ENCODE measurements at places on chromosomes 7 and 10. TPM values are rescaled to one million over a fixed set of nuclear protein-coding genes. Genes with fewer than 3 reads are reported as not detected.

GRCh38 chr7:7449055-7449454, 86.6 kb downstream of the COL28A1 start:
- no peak for DNase-seq

GRCh38 chr10:21020545-21020944, 123.4 kb upstream of the NEBL start:
- DNase-seq, result no peak

DNA sequence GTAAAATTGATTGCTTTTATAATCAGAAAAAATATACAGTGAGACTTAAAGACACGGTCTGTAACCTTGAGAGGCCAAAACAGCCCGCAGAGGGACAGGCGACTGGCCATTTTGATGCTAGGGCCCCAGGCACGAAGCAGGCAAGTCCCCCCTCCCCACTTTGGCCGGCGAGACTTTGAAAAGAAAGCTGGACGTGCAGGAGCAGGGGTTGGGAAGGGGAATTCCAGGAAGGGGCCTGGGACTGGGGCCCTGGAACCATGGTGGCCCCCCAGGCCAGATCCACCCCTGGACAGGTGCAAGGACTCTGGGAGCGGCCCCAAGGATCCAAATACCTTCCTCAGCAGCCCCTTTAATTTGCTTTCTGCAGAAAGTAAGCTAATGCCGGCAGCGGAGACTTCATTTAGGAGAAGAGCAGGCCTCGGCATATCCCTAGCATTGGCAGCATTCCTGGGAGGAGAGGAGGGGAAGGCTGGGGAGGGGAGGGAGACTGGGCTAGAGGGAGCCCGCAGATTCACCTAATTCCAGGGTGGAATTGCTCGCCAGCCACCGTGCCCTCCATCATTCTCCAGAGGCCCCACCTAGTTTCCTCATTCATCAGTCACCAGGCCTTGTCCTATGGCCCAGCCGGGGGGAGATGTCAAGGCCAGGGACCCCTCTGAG, 24.9 kb upstream of the TNRC18 start:
- DNase-seq, result no peak

The DLG5 gene
- total RNA-seq, result 9.7 TPM

- DNase-seq, result no peak
Measured at GRCh38 chr7:121282129-121282528, 46.7 kb upstream of the WNT16 start.

The TACR2 gene
- total RNA-seq, result not detected

GRCh38 chr7:102149416-102149815, 137.3 kb upstream of the SH2B2 start:
- no peak for DNase-seq

The KIF20B gene
- total RNA-seq, result 17.6 TPM

DNA sequence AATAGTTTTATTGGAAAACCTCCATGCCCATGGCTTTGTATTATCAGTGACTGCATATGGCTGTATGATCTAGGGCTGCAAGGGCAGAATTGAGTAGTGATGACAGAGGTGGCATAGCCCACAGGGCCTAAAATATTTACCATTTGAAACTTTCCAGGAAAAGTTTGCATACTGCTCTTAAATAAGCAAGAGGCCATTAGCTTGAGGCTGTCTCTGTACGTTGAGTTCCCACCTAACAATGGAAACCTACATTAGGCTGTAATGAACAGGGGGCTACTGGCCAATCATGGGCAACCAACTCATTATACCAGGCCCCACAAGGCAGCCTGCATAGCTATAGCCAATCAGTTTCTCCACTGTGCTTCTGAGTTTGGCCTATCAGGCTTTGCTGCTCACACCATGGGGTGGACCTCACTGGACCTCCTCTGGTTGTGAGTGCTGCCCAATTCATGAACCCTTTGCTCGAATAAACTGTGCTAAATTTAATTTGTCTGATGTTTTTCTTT, 673 bp upstream of the ST8SIA6 start:
- no peak for DNase-seq

DNA sequence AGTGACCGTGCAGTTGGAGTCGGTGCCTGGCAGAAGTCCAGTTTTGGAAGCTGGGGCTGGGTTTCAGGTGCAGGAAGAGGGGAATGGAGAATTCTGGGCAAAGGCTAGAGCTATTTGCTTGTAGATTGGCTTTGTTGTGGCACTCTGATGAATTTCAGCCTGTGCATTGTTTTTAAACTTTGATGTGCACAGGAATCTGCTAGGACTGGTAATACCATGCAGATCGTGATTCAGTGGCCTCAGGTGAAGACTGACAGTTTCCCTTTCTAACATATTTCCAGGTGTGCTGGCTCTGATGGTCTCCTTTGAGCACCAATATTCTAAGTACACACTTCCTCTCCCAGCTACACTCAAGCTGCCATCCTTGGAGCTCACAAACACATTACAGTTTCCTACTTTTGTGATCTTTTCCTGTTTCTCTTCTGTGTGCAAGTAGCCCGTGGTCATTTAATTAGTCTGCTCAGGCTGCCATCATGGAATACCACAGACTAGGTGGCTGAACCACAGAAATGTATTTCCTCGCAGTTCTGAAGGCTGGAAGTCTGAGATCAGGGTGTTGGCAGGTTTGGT, 55.6 kb downstream of the NOC3L start:
- no peak for DNase-seq

GRCh38 chr10:99569961-99570360, 37.2 kb downstream of the NKX2-3 start:
- no peak for DNase-seq

DNA sequence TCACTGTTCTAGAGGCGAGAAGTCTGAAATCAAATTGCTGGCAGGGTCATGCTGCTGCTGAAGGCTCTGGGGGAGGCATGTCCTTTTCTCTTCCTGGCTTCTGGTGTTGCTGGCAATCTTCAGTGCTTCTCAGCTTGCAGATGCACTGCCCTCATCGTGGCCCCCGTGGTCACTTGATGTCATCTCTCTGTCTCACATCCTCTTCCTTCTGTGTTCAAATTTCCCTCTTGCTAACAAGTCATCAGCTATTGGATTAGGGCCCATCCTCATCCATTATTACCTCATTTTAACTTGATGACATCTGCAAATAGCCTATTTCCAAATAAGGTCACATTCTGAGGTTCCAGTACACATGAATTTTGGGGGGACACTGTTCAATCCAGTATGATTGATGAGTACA, 36.6 kb upstream of the SRGN start:
- DNase-seq, result no peak

DNA sequence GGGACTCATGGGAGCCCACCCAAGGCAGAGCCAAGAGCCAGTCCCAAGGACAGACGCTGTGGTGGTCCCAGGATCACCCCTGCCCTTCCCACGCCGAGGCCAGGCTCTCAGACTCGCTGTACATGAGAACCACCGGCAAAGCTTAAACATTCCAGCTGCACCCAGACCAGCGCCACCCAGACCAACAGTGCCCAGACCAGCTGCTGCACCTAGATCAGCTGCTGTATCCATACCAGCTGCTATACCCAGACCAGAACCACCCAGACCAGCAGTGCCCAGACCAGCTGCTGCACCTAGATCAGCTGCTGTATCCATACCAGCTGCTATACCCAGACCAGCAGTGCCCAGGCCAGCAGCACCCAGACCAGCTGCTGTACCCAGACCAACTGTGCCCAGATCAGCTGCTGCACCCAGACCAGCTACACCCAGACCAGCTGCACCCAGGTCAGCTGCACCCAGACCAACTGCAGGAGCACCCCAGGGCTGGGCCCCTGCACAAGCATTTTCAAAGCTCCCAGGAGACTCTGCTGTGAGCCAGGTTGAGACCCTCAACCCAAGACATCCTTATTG, 47.9 kb upstream of the CNPY1 start:
- DNase-seq, result no peak

- peak; percentile 37 for DNase-seq
Measured at GRCh38 chr10:11684717-11685645, 57.2 kb upstream of the ECHDC3 start.

The PLAC9 gene
- not detected for total RNA-seq

DNA sequence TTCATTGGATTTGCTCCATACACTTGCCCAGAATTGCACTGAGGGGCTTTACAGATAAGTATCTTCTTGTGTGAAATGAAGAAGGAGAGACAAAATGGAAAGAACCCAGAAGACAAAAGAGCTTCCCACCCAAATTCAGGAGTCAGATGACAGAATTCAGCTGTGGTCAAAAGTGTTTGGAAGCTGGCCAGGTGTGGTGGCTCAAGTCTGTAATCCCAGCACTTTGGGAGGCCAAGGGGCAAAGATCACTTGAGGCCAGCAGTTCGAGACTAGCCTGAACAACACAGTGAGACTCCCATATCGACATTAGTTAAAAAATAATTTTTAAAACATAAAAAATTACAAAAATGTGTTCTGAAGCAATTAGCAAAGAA, 27.1 kb downstream of the DUSP5 start:
- DNase-seq, result no peak

The DNAH11 gene
- total RNA-seq, result 0.05 TPM

DNA sequence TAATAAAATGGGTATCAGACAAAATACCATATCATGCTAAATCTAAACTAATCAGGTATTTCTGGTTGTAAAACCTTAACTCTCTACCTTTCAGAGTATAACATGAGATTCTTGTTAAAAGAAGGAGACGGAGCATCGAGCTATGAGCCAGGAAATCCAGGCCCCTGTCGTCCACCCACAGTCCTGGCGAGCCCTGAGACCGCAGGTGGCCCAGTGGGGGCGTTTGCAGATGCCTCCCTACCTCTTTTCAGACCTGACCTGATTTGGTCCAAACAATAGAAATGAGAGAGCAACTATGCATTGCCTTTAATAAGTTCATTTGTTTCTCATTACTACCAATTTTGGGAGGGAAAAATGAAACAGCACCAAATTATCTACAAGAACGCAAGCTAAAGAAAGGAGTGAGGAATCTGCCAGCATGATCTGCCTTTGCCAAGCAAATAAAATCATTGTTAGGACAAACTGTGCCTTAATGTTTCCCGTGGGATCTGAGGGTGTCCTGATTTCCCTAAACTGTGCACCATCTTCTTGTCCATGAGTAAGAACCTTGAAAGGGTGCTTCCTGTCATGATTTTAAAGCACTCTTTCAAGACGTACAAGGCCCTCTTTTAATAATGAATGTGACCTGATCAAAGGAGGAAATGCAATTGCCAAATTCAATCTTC, 166.7 kb downstream of the TCERG1L start:
- no peak for DNase-seq
